ENCODE measurements at places on chromosomes 3 and 15.

DNA sequence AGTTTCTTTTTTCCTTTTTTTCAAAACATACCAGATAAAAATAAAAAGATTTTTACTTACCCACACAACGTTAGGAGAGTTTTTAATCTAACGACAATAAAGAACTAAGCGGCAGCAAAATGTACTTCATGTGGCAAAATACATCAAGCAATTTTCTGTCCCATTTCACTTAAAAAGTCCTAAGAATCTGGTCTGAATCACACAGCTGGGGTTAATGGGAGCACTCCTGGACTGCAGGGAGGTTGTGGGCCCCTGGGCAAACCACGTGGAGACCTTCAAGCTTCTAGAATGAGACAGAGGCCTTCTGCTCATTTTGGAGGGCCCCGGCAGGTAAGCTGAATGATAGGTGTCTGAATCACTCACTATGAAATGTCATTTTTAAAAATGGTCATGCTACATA is 193.8 kb downstream of the RORA start:
- no peak for DNase-seq

GRCh38 chr3:153343988-153344782 is 182.2 kb downstream of the RAP2B start:
- no peak for DNase-seq

DNA sequence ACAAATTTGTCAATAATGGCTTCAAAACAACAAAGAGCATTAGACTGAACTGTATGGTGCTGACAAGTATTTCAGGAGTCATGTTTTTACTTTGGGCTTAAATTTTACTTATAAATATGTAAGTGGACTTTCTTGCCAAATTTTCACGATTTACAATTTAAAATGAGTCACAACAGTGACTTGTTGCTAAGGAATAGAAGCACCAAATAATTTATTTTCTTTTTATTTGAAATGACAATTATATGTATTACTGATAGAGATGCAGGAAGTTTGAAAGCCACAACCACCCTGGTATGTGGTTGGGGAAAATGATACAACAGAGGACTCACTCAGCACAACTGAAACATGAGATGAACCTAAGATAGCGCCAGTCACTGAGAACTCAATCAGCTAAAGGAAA is 90.3 kb downstream of the FMN1 start:
- no peak for DNase-seq

DNA sequence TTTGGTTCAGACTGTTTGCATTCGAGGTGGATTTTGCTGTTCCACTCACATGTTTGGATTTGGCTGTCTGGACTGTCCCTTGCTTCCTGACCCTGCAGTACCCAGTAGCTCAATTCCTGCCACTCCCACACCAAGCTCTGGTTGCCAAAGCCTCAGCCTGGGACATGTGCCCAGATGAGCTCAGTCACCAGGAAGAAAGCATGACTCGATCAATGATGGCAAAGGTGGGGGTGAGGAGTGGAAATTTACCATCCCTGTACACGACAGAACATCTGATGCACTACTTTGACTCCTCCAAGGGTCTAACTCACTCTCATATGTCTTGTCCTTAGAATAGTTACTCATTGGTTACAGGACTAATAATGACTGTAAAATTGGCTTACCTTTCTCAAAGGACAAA is 45.2 kb downstream of the ZNF385D start:
- no peak for DNase-seq

GRCh38 chr3:179682426-179683080 is 29.7 kb downstream of the USP13 start:
- DNase-seq = no peak

DNA sequence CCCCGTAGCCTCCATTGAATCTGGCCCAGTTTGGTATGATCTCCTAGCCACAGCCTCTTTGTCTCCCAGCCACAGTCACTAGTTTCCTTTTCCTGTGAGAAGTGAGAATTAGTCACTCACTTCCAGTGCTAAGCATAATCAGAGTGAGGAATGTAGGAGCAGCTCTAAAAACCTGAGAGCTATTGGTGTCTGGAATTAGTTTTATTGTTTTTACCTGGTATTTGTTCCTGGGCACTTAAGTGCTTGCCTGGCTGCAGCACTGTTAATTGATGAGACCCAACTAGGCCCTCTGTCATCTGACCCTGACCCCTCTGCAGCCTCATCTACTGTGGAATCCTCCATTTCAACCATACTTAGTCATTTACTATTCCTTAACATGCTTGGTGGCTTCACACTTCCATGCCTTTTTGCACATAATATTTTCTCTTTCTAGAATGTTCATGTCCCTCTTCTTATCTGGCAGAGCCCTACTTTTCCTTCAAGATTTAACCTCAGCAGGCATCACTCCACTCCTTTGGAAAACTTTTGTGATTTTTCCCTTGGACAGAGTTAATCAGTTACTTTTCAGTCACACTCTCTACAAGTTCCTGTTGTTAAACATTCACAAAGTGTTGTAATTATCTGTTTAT is 48.8 kb downstream of the PDE8A start:
- DNase-seq = no peak

DNA sequence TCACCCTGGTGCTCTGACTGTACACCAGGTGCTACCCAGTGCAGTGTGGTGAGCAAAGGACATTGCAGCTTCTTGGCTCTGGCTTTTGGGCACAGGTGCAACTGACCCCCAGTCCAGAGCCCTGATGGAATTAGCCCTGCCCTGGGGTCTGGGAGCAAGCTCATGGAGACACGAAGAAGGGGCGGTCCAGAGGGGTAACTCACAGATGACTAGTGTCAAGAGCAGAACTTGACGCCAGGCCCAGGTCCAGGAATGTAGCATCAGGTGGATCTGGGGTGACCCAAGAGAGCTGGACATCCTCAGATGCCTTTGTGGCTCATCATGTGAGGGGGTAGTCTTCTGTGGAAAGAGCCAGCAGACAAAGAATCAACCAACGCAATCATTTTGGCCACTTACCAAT is 88.9 kb downstream of the ASB7 start:
- DNase-seq = no peak

- no peak for DNase-seq
Observed at GRCh38 chr15:35783203-35783602, 237.2 kb upstream of the DPH6 start.

- peak; percentile 71 for DNase-seq
Observed at GRCh38 chr15:73996939-73997338, 2.4 kb downstream of the PML start.

GRCh38 chr3:24829629-24830229 is 335.1 kb upstream of the THRB start:
- DNase-seq = peak; percentile 7

DNA sequence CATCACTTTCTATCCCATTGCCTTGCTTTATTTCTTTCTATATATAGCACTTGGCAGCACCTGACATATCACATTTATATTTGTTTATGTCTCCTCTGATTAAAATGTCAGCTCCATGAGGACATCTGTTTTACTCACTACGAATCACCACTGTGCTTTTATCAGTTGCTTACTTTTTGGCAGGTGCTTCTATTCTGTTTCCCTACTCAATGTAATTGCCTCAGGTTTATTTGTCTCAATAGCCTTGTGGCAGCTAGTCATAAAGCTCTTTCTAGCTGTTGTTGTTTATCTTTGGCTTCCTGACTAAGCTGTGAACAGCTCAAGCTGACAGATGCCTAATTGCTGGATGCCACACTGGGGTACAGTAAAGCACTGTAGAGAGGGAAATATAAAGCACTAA is 85.5 kb downstream of the VPS13C start:
- DNase-seq = no peak

DNA sequence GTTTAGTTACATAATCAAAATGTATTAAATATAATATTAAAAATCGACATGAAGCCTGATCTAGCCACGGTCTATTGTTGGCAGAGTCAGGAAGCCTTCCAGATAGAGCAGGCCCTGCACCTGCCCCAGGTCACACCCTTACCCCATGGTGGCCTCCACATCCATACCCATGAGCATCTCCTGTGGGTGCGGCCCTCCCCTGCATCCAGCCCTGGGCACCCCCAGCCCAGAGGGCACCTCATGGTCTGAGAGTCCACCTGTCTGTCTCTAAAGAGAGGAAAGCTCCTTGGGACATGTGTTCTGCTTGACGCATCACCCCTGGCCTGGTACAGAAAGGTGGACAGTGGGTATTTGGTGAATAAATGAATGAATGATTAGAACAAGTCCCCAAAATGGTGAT is 37.2 kb upstream of the CSPG4 start:
- no peak for DNase-seq

- DNase-seq = peak; percentile 26
Observed at GRCh38 chr15:25859838-25860645, 3.1 kb downstream of the ATP10A start.

GRCh38 chr3:40302784-40303183 is 6.7 kb upstream of the EIF1B start:
- DNase-seq = no peak

GRCh38 chr3:73144276-73144675 is 82.8 kb downstream of the EBLN2 start:
- no peak for DNase-seq

GRCh38 chr3:72242326-72242725 is 457.4 kb upstream of the PROK2 start:
- DNase-seq = no peak

GRCh38 chr3:142993958-142994442 is 7.4 kb upstream of the U2SURP start:
- peak; percentile 81 for DNase-seq

GRCh38 chr3:71949442-71949841 is 164.5 kb upstream of the PROK2 start:
- DNase-seq = no peak

All from RPMI8226 (cell line).